ENCODE measurements at places on chromosomes 3 and 15. TPM values are rescaled to one million over a fixed set of nuclear protein-coding genes. Genes with fewer than 3 reads are reported as not detected.

GRCh38 chr3:143974271-143975238, 2.9 kb downstream of the DIPK2A start:
- no peak for DNase-seq

DNA sequence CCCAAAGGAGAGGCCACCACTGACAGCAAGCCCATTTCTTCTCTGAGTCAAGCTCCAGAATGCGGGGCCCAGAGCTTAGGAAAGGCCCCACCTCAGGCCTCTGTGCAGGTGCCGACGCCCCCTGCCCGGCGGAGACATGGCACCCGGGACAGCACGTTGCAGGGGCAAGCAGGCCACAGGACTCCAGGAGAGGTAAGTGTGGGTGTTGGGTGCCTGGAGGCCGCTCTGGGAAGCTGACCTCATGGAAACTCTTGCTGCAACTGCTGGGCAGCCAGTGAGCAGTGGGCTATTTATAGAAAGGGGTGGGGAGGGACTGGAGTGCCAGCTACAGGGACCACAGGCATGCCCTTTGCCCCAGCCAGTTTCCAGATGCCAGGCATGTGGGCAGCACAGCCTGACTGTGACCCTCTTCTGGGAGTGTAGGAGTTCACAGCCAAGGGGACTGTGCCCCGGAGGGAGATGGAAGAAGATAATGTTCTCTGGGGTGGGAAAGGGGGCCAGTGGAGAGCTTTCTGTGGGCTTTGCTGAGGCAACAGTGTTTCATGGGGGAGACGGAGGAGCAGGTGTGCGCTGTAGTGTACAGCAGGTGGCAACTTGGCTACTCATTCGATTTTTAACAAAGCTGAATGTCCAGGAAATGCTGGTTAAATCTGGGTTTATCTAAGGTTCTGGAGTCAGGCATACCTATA, 23.7 kb downstream of the ALPK3 start:
- no peak for DNase-seq

GRCh38 chr3:83011481-83011880, 1250.0 kb upstream of the GBE1 start:
- DNase-seq: no peak

GRCh38 chr3:102163039-102163817, 271.6 kb upstream of the ZPLD1 start:
- peak; percentile 75 for DNase-seq

DNA sequence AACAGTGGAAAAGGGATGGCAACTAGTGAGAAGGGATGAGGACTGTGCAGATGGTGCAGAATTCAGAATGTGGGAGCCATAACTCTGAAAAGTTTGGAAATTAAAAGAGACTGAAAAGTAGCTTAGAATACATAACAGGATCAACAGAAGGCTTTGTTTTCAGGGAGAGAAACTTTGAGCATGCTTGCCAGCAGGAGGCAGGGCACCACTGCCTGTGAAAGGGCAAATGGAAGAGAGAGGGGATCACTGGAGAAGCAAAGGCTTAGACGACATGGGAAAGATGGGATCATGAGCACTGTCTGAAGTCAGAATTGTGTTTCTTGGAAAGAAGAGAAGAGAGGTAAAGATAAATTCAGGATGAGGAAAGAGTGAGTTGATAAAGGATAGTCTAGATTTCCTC, 99.6 kb downstream of the ABI3BP start:
- DNase-seq: peak; percentile 37

Gene CMTM8
- total RNA-seq: 1.1 TPM

Gene RTP1
- not detected for total RNA-seq

Gene PIK3CB
- 7.8 TPM for total RNA-seq

Gene FGF12
- 0.69 TPM for total RNA-seq

Gene CHRD
- 0.11 TPM for total RNA-seq

Gene SENP7
- 8.8 TPM for total RNA-seq

All from Daoy (cell line).